ENCODE measurements at places on chromosomes 12 and 14.

DNA sequence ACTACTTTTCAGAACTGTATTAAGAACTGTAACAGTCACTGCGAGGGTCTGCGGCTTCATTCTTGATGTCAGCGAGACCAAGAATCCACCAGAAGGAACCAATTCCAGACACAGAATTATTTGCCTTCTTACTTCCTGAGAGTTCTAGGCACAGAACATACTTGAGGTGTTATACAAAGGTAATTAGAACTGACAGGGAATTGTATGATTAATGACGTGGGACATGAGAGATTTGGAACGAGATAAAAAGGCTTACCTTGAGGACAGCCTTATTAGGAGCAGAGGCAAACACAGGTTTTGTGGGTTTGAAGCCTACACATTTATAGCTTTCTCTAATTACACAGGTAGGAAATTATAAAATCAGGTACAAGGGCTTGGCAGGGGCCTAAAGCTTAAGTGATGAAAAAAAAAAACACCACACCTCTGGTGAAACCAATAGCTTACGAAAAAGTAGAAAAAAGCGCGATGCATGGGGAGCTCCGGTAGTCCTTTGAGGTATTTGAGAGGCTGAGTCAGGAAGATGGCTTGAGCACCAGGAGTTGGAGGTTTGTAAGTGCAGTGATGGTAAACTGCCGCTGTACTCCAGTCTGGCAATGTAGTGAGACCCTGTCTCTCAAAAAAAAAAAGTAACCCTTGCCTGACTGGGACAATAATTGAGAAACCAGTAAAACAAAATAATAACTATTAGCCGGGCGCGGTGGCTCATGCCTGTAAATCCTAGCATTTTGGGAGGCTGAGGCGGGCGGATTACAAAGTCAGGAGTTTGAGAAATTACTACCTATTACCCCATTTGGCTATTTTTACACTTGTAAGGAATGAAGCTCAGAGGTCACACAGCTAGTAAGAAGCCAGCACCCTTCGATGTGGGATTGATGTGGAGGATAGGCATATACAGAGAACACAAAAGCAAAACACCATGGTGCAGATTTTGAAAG is 795 bp upstream of the ACOT2 start:
- H3K27ac ChIP-seq: peak overlapping the region; percentile 66
- peaks cover 8% of the 10 kb centered on the region for H3K4me1 ChIP-seq
- no peak overlapping the region for H3K4me3 ChIP-seq
- H3K36me3 ChIP-seq: no peaks in the 10 kb centered on the region
- H3K27me3 ChIP-seq: no peaks in the 10 kb centered on the region

GRCh38 chr12:47744005-47744651 is 14.6 kb downstream of the RAPGEF3 start:
- peaks cover 25% of the 10 kb centered on the region for H3K4me1 ChIP-seq
- H3K4me3 ChIP-seq: no peak overlapping the region
- H3K36me3 ChIP-seq: peaks cover 28% of the 10 kb centered on the region
- no peak overlapping the region for H3K27ac ChIP-seq
- no peaks in the 10 kb centered on the region for H3K27me3 ChIP-seq

DNA sequence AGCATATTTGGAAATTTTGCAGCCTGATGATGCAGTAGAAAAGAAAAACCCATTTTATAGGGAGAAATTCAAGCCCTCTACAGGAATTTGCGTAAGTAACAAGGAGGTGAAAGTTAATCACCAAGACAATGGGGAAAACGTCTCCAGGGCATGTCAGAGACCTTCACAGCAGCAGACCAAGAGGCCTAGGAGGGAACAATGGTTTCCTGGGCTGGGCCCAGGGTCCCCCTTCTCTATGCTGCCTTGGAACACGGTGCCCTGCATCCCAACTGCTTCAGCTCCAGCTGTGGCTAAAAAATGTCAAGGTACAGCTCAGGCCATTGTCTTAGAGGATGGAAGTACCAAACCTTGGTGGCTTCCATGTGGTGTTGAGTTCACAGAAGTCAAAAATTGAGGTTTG is 6.5 kb upstream of the KRT6C start:
- H3K4me1 ChIP-seq: no peaks in the 10 kb centered on the region
- H3K36me3 ChIP-seq: no peaks in the 10 kb centered on the region
- H3K27me3 ChIP-seq: no peaks in the 10 kb centered on the region
- H3K4me3 ChIP-seq: no peak overlapping the region

- H3K36me3 ChIP-seq: peaks cover 10% of the 10 kb centered on the region
- H3K27me3 ChIP-seq: no peaks in the 10 kb centered on the region
- no peak overlapping the region for H3K27ac ChIP-seq
These were observed 98.0 kb downstream of the FBXL14 start for GRCh38 chr12:1496162-1496900.

DNA sequence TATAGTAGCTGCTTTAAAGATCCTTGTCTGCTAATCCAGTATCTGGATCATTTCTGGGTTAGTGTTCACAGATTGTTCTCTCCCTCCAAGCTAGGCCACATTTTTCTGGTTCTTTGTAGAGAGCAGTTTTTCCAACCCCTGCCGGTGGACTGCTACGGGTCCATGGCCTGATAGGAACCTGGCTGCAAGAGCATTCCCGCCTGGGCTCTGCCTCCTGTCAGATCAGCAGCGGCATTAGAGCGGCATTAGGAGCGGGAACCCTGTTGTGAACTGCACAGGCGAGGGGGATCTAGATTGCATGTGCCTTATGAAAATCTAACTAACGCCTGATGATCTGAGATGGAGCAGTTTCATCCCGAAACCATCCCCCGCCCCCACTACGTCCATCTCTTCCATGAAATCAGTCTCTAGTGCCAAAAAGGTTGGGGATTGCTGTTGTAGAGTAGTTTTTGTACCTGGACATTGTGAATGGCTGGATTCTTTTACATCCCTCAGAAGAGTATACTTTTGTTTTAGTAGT is 50.4 kb downstream of the MYRFL start:
- no peak for DNase-seq
- H3K4me3 ChIP-seq: no peak overlapping the region
- H3K36me3 ChIP-seq: no peaks in the 10 kb centered on the region
- H3K4me1 ChIP-seq: no peaks in the 10 kb centered on the region
- peaks cover 8% of the 10 kb centered on the region for H3K27me3 ChIP-seq

- no peak overlapping the region for H3K27ac ChIP-seq
- no peak overlapping the region for H3K4me3 ChIP-seq
- H3K4me1 ChIP-seq: peaks cover 30% of the 10 kb centered on the region
- H3K27me3 ChIP-seq: no peaks in the 10 kb centered on the region
These were observed 60.7 kb downstream of the PLEKHG3 start for GRCh38 chr14:64764641-64765520.

Measured in common myeloid progenitor, CD34-positive (primary cell).